EH (cell line): ENCODE measurements at places on chromosomes 7 and 10.
A peak's percentile ranks its signal among the peaks of the same experiment; 100 is the strongest.

GRCh38 chr10:73906524-73907447 lies 4.1 kb upstream of the PLAU start:
- peak; percentile 99 for DNase-seq

DNA sequence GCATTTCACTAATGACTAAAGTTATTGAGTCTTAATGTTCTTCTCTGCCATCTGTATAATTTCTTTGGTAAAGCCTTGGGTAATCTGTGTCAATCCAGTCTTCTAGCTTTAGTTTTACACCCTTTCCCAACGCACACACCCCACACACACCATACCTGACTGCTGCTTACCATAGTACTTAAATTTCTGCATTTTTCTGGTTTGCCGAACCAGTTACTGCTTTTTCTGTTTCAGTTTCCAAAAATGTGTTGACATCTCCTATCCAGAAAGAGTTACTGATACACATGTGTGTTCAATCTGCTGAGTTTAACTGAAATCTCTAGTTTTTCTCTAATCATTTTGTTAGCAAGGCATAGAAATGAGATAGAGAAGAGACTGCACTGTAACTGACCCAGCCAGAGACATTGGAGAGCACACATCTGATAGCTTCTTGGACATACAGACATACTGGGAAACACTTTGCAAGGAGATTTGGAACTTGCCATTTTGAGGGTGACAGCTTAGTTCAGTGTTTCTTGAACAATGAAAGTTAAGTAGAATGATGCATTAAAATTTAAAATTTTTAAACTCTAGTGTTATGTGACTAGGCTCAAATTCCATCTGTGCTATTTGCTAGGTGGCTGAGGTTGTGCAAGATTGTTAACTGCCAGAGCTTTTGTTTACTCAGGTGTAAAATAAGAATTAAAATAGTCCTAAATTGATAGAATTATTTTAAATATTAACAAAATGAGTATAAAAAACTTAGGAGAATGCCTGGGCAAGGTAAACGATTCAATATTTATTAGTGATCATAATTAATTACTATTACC lies 807.6 kb downstream of the DNAJB9 start:
- no peak for DNase-seq

DNA sequence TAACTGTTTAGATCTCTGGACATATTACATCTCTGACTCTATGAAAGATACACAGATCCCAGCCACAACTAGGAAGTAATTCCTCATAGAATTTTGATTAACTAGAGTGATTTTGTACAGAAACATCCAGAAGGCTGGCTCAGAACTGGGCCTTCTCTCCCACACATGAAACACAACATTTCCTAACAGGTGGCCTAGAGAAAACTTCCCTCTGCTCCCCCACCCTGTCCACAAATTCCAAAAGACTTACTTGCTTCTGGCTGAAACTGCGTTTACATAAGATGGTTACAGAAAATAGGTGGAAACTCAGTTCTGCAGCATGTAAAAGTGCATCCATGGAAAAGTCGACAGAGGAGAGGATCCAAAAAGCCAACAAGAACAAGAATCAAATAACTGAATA lies 132.9 kb downstream of the FZD1 start:
- DNase-seq, result no peak

DNA sequence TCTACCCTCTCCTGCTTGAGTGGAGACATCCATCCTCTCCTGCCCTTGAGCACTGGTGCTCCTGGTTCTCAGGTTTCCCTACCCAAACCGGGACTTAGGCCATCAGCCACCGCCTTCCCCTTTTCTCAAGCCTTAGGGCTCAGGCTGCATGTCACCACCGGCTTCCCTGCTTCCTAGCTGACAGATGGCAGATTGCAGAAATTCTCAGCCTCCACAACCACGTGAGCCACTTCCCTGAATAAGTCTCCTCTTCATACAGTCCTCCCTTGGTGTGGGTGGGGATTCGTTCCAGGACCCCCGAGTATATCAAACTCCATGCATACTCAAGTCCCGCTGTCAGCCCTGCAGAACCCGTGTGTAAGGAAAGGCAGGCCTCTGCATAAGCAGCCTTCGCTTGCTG lies 203.5 kb upstream of the ZNF32 start:
- no peak for DNase-seq

DNA sequence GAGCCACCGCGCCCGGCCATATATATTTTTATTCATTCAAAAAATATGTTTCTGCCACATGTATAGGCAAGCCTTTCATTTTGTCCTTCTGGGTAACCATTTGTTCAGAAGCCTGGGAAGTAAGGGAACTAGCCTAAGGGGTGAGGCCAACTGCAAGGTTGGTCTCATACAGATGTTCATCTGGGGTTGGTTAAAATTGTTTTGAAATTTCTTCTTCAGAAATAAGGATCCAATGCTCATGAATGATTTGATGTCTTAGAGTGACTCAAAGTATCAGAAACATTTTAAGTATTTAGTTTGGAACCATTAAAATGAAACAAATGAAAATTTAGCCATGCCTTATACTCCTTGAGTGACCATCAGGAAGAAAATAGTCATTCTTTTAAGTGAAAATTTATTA lies 397.2 kb downstream of the SUGCT start:
- DNase-seq, result peak; percentile 44

- no peak for DNase-seq
These were observed 6.9 kb downstream of the MCMBP start for GRCh38 chr10:119865699-119866240.

GRCh38 chr10:30011396-30011795 lies 48.0 kb downstream of the JCAD start:
- no peak for DNase-seq

GRCh38 chr10:128187788-128188185 lies 61.6 kb upstream of the MKI67 start:
- no peak for DNase-seq

- peak; percentile 6 for DNase-seq
These were observed 24.6 kb downstream of the GLRX3 start for GRCh38 chr10:130160775-130161174.

DNA sequence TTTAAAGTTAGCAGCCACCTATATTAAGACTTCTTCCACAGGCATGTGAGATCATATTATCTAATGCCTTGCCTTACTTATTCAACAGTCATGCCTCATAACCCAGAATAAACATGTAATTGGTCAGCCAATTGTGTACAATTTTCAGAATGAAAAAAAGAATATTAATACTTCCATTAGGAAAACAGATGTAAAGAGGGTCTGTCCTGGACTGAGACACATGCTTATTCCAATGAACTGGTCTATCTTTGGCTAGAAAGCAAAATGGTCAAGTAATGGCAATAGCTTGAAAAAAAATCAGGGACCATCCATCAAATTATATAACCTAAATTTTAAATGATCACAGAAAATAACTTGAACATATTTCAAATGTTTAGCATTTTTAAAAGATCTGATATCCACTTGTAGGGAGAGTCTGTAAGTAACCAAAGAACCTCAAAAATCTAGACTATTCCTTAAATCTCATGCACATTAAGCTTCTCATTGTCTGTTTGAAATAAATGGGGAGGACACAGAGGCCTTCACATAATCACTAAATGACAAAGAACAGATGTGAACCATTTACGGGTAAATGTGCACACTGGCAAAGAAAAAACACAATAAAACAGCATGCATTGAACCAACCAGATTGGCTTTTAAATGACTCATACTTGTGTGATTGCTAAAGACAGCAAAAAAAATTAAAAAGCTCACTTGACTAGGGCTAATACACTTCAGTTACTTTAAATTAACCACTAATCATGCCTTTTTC lies 568.8 kb upstream of the PCDH15 start:
- no peak for DNase-seq

DNA sequence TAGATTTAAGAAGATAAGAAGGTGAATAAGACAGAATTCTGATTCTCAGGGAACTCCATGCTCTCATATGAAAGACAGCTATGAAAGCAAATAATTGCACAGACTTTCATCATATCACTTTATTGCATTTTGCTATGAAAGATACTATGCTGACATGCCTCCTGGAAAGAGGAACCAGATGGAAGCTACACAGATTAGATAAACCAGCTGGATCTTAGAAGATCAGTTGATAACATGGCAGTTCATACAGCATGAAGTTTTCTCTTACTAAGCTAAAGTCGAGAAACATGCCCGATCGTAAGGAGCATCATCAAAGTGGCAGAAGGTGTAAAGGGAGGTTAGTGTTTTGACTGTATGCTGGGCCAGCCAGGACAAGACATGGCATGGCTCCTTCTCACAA lies 112.5 kb upstream of the DPP6 start:
- no peak for DNase-seq

GRCh38 chr10:115706488-115707076 lies 566.4 kb downstream of the GFRA1 start:
- peak; percentile 47 for DNase-seq
